Epithelial cell of umbilical artery (primary cell): ENCODE measurements at places on chromosomes 7 and 10. TPM values are rescaled to one million over a fixed set of nuclear protein-coding genes. Genes with fewer than 3 reads are reported as not detected.

HOXA3 gene
- 1.4 and 3.6 TPM in 2 replicates for total RNA-seq

PDE6C gene
- not detected in 2 replicates for total RNA-seq

PAX4 gene
- total RNA-seq: not detected in 2 replicates

ASAH2 gene
- total RNA-seq: 0.15 and 0.32 TPM in 2 replicates

AASS gene
- 42.6 and 62.9 TPM in 2 replicates for total RNA-seq

CALD1 gene
- total RNA-seq: 248 and 255 TPM in 2 replicates

LGI1 gene
- not detected in 2 replicates for total RNA-seq

ZNF488 gene
- total RNA-seq: not detected in 2 replicates

SORCS1 gene
- total RNA-seq: not detected in 2 replicates

ASB10 gene
- total RNA-seq: not detected in 2 replicates

OLAH gene
- total RNA-seq: under 0.01 TPM in 1 of 2 replicates, not detected in the other

MACC1 gene
- total RNA-seq: not detected in 2 replicates

ODAD2 gene
- total RNA-seq: 0.32 and 0.91 TPM in 2 replicates

GPC2 gene
- total RNA-seq: 6.8 and 7.0 TPM in 2 replicates

CTTNBP2 gene
- total RNA-seq: 0.32 and 0.61 TPM in 2 replicates

MET gene
- 34.8 and 77.7 TPM in 2 replicates for total RNA-seq

NRF1 gene
- 12.7 and 15.7 TPM in 2 replicates for total RNA-seq

OR9A2 gene
- not detected in 2 replicates for total RNA-seq

TMEM176B gene
- total RNA-seq: not detected in 2 replicates

OPALIN gene
- total RNA-seq: not detected in 2 replicates
